ENCODE measurements at places on chromosomes 4 and X.

DNA sequence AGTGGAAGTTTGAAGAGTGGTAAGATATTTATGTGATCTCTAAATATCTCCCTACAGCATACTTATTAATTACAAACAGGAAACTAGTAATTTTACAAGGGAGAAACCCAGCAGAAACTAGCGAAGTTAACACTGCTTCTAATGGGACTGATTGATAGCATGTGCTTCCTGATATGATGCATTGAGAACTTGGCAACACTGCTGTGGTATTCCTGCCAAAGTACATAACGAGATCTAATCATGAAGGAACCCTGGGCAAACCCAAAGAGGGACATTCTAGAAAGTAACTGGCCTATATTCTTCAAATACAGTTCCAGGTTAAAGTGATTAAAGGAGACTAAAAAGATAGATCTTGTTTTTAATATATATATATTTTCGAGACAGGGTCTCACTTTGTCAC lies 4.6 kb upstream of the GPR34 start:
- no peak for DNase-seq

DNA sequence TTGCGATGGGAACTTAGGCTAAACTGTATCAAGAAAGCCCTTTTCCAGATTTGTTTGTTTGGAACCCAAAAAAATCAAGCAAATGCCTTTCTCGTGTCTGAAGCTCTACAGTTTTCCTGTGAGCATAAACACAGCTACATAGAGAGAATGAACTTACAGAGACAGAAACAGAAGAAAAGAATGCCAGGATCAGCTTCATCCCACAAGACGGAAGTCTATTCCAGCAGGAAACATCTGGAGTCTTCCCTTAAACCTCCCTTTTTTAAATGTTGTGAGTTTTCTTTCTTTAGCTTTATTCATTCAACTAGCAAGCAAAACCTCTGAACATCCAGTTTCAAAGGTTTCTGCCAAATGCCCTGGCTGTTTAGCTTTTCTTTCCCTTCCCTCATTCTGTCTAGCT lies 32.6 kb upstream of the ZFP42 start:
- no peak for DNase-seq

DNA sequence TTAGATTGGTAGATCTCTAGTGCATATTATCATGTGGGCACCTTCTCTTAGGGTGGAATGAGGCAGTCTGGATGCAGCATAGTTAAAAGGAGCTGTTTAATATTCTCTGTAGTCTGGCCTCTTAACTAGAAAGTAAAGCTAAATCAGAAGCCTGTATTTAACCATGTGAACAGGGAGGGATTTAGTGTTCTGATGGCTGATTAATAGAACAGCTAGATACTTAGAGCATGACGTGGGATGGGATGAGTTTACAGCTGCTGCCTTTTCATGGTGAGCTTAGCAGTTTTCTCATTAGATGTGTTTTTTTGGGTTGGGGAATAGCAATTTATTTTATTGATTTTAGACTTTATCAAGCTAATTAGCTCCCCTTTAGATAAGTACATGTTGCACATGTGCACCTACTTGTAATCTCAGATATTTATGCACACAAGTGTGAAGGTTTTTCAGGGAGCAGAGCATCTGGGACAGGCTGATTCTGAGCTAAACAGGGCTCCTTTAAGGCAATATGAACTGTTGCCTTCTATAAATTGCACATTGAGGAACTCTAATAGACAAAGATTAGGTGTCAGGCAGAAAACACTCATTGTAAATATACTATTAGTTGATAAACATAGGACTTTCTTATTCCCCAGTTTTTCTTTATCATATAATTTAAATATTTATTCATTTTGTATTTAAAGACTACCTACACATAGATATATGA lies 34.1 kb downstream of the YIPF6 start:
- DNase-seq = peak; percentile 19

- peak; percentile 37 for DNase-seq
Observed at GRCh38 chr4:2322841-2323240, 60.9 kb upstream of the MXD4 start.

DNA sequence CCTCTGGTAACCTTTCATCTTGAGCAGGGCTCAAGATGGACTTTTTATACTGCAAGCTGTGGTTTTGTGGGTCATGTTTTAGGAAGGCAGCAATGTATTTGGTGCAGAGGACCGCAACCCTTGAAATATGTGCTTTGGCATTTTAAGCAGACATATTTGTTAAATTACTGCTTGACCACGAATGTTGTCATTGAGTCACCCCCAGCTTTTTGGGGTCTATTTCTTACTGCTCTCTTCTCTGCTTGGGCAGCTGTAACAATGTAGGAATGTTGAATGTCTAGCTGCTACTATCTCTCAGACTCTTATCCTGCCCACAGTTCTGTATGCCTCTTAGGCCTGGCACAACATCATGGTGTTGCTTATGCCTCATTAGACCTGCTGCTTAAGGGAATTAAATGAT lies 6.0 kb downstream of the RBPJ start:
- peak; percentile 96 for DNase-seq
